Astrocyte of the hippocampus (primary cell): ENCODE measurements at places on chromosomes 3 and 15.

- no peak for DNase-seq
Measured at GRCh38 chr3:150116196-150116595, 145.5 kb upstream of the PFN2 start.

GRCh38 chr3:112635674-112636073 lies 5.3 kb downstream of the CCDC80 start:
- DNase-seq = peak; percentile 74

DNA sequence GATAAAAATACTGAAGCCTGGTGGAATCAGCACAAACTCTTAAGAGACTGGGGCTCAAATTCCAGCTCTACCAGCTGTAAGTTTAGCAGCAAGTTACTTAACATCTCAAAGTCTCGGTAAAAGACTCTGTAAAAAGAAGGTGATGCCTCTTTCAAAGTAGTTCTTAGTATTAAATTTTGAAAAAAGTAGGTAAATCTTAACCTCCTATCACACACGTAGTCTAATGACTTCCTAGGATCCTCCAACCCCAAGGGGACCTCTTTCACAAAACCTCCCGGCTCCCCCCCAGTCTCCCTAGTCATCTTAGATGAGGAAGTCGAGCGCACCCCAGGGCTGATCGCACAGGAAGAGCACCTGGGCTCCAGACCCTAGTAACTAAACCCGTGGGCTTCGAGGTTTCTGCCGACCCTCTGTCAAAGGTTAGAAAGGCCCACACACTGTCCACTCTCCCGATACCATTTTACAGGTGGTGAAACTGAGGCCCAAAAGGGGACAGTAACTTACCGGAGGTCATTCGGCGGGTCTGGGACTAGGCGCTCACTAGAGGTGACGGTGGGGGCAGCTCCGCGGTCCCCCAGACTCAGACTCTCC lies 427 bp downstream of the MBD4 start:
- no peak for DNase-seq

- no peak for DNase-seq
Measured at GRCh38 chr3:10137178-10137577, 4.4 kb upstream of the VHL start.

GRCh38 chr3:113560831-113561623 lies 28.7 kb downstream of the SIDT1 start:
- DNase-seq = no peak
